ENCODE measurements at places on chromosomes 5 and 9.
A peak's percentile ranks its signal among the peaks of the same experiment; 100 is the strongest.

GRCh38 chr5:177403102-177403791, 2.8 kb upstream of the PFN3 start:
- DNase-seq, result no peak

- DNase-seq, result no peak
These were observed 2.0 kb downstream of the ASPN start for GRCh38 chr9:92480291-92480771.

DNA sequence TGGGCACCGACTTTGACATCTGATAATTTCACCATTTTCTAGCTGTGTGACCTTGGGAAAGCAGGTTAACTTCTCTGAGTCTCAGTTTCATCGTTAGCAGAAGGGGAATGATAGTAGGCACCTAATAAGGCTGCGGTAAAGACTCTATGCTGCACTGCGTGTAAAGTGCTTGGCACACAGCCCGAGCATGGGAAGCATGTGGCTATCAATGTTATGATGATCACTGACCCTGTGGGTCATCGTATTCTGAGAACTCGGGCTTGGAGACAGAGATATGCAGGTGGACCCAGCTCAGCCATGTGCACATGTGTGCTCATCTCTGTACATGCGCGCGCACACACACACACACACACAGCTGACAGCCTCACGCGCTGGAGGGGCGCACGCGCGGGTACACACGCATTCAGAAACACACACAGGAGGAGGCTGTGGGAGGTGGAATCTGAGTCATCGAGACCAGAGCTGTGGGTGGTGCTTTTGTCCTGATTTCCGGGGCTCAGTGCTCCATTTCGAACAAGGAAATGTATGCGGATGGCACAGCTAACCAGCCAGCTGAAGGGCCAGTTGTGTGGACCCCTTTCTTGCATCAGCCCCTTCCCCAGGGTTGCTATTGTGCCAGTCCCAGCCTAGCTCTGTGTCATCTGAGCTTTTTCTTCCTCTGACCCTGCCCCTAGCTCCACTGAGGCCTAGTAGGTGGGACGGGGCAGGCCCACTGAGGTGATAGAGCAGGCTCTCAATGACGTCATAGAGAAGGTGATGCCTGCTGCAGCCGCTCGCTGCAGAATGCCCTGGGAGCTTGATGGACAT, 11.1 kb upstream of the ARAP3 start:
- DNase-seq, result no peak

DNA sequence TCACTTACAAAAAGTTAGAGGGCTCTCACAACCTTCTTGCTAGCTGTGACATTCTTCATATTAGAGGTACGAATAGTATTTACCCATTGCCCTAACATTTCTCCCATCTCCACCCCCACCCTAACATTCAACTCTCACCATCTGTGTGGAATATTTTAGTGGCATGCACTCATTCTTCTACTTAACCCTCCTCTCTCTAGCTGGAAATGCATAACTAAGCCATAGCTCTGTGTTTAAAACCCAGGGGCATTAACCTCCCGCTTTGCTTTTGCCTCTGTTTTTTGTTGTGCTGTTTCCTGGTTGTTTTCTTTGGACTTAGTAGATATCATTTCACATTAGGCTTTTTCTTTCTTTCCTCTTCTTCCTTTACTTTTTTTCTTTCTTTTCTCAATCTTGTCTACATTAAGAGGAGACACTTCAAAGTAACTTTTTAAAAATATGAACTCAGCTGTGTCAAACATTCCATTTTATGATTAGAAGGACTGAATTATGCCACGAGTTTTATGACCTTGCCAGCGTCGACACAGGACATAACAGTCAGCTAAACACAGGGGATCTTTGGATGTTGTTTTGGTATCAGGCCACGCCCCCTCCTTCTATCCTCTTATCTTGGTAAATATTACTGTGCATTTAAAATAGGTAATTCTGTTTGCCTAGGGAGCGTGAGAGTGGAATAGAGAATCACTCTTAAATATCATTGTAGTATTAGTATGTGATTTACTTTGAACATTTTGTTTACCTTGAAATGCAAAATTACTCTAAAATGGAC, 236.0 kb downstream of the CD180 start:
- no peak for DNase-seq

DNA sequence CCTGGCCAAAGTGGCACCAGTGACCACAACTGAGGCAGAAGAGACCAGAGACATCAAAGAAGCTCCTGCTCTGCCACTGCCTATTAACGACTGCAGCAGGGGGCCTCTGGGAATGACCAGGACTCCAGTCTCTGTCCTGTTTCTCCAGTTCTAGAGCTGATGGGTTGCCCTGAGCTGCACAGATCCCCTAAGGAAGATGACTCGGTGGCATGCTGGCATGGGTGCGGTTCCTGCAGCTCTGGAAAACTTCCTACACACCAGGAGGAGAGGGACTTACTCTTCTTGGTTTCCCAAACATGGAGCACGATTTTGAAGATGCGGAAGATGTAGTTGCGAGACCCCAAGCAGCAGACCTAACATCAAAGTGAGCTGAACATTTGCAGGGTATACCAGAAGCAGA, 2.7 kb downstream of the SLIT3 start:
- DNase-seq, result no peak

DNA sequence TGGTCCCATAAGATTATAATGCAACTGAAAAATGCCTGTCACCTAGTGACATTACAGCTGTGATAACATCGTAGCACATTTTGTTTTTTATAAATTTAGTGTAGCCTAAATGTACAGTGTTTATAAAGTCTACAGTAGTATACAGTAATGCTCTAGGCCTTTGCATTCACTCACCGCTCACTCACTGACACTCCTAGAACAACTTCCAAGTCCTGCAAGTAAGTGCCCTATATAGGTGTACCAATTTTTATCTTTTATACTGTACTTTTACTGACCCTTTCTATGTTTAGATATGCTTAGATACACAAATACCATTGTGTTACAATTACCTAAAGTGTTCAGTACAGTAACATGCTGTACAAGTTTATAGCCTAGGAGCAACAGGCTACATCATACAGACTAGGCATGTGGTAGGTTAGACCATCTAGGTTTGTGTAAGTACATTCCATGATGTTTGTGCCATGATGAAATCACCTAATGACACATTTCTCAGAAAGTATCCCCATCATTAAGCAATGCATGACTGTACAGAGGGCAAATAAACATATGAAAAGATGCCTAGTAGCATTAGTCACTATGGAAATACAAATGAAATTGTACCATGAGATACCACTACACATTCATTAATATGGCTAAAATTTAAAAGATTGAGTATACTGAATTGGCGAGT, 127.6 kb downstream of the TRPM6 start:
- no peak for DNase-seq

DNA sequence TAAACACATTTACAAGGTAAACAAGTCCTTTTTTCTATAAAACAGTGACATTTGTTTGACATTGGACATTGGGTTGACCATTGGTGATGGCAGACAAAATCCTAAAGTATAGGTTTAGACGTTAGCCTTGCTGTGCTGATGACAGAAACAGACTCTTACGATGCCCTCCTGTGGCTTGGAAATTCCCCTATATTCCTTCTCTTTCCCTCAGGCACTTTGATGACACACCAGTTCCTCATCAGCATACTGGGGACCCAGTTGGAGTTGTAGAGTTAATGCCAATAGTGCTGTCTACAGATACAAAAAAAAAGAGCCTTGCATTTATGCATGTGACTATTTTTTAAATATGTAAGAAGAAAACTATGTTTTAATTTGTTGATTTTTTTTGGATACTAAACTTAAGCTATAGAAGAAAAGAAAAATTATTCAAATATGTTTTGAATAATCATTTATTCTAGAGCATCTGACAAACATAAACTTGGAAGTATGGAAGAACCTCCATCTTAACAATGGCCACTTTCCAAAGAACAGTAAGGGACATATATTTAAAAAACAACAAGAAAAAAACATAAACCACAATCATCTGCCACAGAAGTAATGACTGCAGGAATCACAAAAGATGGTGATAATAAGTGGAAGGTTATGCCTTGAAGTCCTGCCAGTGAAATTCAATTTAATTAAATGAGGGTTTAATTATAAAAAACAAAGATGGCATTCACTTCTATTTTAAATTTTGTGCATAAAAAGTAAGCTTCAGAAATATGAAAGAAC, 75.6 kb upstream of the SNCAIP start:
- no peak for DNase-seq

- DNase-seq, result no peak
These were observed 188.2 kb downstream of the TRIO start for GRCh38 chr5:14331386-14331781.

DNA sequence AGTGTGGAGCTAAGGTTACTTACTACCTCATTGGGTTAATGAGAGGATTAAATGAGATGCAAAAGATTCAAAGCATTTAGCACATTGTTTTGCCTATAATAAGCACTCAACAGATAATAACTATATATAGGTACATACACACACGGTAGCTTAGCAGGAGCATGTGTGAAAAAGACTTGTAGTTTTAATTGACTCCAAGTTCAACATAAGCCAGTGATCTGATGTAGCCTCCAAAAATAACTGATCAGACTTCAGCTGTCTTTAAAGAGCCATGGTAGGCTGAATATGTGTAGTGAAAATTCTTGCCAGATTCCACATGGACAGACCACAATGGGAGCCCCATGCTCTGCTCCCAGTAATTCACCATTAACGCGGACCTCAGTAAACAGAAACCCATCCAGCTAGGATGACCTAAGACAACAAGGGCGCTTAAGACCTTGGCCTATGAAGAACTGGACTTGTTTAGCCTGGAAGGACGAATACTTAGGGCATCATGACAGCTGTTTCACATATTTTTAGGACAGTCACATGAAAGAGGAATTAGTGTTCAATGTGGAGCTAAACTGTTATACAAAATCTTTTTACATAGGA, 115.1 kb upstream of the ZNF366 start:
- DNase-seq, result no peak

GRCh38 chr5:72648480-72648879, 141.3 kb upstream of the ZNF366 start:
- DNase-seq, result no peak

GRCh38 chr5:119177226-119177625, 106.3 kb downstream of the DMXL1 start:
- no peak for DNase-seq

- DNase-seq, result no peak
These were observed 632.5 kb downstream of the SLCO4C1 start for GRCh38 chr5:101663543-101663942.

DNA sequence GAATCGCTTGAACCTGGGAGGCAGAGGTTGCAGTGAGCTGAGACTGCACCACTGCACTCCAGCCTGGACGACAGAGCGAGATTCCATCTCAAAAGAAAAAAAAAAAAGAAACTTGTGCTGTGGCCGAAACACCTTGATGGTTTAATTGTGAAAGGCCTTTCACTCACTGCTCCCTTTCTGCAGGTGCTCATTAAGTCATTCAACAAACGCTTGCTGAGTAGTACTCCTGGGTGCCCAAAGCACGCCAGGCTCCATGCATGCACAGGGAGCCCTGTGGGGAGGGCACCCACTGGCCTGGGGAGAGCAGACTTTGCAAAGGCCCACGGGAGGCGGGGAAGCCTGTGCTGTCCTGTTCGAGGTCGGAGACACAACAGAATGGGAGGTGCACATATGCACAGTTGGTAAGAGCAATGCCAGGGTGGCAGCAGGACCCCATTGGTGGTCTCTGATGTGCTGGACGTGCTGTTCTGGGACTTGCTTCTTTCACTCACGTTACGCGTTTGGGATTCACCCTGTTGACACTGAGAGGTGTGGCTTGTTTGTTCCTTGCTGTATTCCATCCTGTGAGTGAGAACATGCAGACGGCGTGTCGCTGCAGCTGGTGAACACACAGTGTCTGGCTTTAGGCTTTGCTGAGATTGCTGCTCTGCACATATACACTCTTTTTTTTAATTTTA, 3.0 kb upstream of the ENTPD2 start:
- no peak for DNase-seq

DNA sequence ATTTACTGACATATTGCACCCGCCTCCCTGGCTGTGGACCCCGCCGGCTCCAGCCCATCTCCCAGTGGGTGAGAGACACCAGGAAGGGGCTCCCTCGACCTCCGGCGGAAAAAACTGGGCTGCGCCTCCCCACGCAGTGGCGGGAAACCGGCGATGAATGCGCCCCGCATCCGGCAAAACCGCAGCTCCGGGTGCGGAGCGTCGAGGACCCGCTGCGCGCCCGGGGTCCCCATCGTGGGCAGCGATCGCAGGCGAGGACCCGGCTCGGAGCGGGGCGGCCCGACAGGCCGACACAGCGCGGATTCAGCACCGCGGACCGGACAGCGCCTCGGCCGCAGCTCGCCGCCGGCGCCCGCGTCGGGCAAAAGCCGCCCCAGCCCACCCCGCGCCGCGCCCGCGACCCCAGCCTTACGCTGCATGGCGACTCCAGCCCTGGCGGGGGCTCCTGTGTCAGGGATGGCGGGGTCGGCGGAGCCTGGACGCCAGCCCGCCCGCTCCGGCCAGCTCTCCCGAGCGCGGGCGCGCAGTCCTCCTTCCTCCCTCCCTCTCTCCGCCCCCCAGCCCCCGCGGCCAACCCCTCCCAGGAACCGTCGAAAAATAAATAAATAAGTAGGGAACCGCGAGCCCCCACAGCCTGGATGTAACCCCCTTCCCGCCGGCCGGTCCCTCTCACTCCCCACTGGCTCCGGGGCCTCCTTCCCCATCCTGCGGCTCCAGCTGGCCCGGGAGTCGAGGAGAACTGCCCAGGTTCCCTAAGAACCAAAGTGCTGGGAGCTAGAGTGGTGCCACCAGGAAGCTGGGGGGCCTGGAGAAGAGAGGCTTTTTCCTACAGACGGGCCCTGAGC, 3.1 kb downstream of the LHX3 start:
- DNase-seq, result peak; percentile 70

DNA sequence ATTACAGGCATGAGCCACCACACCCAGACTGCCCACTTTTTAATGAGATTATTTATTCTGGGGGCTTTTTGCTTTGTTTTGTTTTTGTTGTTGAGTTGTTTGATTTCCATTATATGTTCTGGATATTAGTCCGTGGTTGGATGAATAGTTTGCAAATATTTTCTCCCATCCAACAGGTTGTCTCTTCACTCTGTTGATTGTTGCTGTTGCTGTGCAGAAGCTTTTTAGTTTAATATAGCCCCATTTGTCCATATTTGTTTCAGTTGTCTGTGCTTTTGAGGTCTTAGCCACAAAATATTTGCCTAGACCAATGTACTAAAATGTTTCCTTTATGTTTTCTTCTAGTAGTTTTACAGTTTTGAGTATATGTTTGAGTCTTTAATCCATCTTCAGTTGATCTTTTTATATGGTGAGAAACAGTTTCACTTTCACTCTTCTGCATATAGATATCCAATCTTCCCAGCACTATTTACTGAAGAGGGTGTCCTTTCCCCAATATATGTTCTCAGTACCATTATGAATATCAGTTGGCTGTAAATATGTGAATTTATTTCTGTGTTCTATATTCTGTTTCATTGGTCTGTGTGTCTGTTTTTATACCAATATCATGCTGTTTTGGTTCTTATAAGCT, 30.2 kb upstream of the TBCA start:
- no peak for DNase-seq

All from endothelial cell (in vitro differentiated cells).